ENCODE measurements at places on chromosomes 1 and 21. TPM values are rescaled to one million over a fixed set of nuclear protein-coding genes. Genes with fewer than 3 reads are reported as not detected.

RGSL1 gene
- not detected for total RNA-seq

DNA sequence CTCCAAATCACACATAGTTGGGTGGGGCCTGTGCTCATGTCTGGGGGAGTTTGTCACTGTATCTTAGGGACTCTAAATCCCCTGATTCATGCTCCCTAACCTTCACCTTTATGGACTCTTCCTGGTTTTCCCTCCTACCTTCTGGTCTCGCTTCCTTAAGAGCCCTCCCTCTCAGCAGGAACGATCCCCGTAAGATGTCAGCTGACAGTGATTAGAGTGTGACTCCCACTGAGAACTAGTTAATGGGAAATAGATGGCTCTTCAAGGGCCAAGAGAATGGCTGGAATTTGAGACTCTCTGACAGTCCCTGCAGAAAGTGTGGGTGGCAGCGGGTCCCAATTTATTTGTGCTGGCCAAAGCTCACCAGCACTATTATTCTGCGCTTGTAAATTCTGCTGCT is 22.0 kb downstream of the LYPD8 start:
- DNase-seq = no peak

TMPRSS15 gene
- total RNA-seq = not detected

LHX8 gene
- total RNA-seq = not detected

ERICH3 gene
- not detected for total RNA-seq

GRCh38 chr1:16612332-16613172 is 812 bp downstream of the NBPF1 start:
- peak; percentile 55 for DNase-seq

- DNase-seq = no peak
Measured at GRCh38 chr1:223702735-223703667, 9.3 kb upstream of the CAPN2 start.

TENT5C gene
- total RNA-seq = 8.8 TPM

DNA sequence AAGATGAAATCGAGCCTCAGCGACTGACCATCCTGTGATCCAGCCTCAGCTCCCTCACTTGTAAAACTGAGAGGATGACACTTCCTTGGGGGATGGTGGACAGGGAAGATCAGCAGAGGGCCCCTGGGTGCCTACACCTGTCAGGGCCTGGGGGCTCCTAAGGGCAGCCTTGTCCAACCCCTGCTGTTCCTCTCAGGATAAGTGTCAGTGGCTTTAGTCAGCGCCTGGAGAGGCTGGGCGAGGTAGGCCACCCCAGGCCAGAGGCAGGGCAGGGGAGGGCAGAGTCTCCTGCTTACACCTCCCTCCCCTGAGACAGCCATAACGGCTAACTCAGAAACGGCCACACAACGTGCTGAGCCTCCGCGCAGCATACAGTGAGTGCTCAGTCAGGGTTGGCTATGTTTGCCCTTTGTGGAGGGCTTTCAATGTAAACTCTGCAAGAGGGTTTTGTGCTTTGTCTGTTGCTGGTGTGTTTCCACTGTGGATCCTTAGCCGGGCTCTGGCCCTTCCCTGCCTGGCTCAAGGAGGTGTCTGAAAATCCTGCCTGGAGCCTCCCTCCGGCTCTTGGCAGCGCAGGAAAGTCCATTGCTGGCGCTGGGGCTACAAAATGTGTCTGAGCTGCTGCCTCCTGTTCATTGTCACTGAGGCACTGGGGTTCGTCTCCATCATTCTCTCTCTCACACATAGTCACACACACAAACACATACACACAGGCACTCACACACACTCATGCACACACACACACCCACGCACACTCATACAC is 588.4 kb downstream of the PTPRU start:
- no peak for DNase-seq

ADGRL2 gene
- 8.2 TPM for total RNA-seq

GRCh38 chr1:185393815-185394214 is 76.8 kb upstream of the IVNS1ABP start:
- DNase-seq = no peak

- DNase-seq = no peak
Measured at GRCh38 chr1:2801535-2802291, at the start of gene TTC34. Gene TTC34, minus strand, starts transcription at chr1:2801693. Its CDS starts 866 bp downstream, at chr1:2800827.

ZNF648 gene
- not detected for total RNA-seq

- no peak for DNase-seq
Measured at GRCh38 chr1:93810316-93810715, 68.7 kb downstream of the DNTTIP2 start.

- DNase-seq = no peak
Measured at GRCh38 chr1:110214454-110215404, 4.6 kb downstream of the KCNC4 start.

WNT3A gene
- not detected for total RNA-seq

- DNase-seq = no peak
Measured at GRCh38 chr1:174794861-174795260, 204.9 kb upstream of the CACYBP start.

DNA sequence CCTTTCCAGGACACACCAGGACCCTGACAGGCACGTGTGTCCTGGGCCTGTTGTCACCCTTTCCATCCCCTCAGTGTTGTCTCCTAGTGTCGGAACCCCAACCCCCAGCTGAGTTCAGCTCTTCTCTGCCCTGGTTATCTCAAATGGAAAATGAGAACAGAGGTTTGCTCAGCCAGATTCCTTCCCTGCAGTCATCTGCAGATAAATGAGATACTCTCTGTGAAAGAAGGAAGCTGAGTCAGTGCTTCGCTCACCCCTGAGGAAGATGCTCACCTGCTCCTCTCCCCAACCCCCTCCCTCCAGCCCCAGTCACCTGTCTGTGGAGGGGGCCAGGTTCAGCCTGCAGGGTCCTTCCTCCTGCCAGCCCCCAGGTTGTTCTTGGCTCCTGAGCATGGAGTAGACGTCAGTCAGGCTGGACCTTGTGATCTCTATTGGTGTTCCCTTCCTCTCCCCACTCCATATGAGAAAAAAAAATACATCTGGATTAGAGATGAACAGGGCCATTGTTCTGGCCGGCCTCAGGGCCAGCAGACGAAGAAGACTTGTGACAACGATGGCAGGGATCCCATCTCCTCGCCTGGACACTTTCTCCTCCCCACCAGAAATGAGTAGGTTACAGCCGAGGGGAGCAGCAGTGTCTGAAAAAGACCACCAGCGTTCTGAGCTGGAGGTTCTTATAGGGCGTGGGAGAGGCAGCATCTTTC is 20.9 kb downstream of the PHGDH start:
- DNase-seq = no peak

APOBEC4 gene
- total RNA-seq = not detected

CCDC17 gene
- 0.12 TPM for total RNA-seq

THEMIS2 gene
- 2.3 TPM for total RNA-seq

HTR6 gene
- total RNA-seq = not detected

DNA sequence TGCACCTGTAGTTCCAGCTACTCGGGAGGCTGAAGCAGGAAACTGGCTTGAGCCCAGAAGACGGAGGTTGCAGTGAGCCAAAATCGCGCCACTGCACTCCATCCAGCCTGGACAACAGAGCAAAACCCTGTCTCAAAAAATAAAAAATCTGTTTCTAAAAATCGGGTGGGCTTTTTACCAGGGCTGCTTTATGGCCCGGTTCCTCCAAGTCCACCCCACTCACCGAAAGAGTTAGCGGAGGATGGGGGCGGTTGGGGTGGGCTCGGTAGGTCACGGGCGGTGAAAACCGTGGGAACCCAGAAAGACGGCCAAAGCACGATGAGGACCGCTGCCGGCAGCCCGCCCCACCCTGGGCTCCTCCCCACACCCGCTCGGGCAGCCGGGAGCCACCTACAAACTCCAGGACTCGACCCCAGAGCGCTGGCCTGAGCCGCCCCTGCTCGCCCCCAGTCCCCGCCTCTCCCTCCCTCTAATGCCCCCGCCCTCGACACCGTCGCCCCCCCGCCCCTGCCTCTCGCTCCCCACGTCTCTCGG is 846 bp upstream of the PER3 start:
- peak; percentile 52 for DNase-seq

- no peak for DNase-seq
Measured at GRCh38 chr1:2544875-2545640, 11.1 kb upstream of the TNFRSF14 start.

DNA sequence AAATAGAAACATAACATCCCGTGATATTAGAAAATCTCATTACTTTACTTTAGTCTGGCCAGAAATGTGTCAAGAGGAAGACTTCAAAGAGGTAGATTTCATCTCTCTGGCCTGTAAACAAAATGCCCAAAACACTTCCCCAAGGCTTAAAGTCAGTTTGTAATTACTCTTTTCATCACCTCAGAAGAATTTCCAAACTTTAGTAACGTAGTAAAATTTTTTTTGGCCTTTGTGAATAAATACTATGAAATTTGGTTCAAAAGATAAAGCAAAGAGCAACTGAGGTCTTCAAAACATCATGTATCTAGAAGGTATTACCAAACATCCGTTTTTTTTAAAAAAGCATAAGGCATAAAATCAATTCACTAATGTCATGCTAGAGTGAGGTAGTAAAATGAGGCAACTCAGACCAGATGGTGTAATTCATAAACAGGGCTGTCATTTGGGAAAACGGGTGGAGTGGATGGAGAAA is 51.4 kb downstream of the LEPR start:
- DNase-seq = no peak

GRCh38 chr1:59062743-59063142 is 234.2 kb upstream of the FGGY start:
- DNase-seq = peak; percentile 32

OR2T33 gene
- total RNA-seq = not detected

PPFIA4 gene
- total RNA-seq = 40.8 TPM

TCHHL1 gene
- total RNA-seq = not detected

GPA33 gene
- 1.9 TPM for total RNA-seq

GRCh38 chr1:117644696-117645311 is 39.0 kb downstream of the TENT5C start:
- DNase-seq = no peak
